Erythroblast (primary cell): ENCODE measurements at places on chromosomes 12 and 14.

- no peak for DNase-seq
Observed at GRCh38 chr14:104099096-104100041, 13.9 kb downstream of the ASPG start.

DNA sequence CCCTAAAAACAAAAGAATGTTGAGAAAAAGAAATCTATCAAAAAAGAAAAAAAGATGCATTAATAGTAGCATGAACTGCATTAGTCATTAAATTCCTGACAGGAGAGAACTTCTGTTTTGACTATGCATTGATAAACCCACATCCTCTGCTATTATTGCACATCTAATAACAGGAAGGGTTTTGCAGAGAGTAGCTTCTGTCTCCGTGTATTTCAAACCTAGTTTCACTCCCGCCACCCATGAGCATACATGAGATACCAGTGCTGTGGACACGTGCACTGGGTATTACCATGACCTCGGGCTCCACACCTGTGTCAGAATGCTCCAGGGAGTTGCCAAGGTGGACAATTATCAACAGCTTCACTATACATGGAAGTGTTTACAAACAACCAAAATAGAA lies 449.1 kb upstream of the SOX5 start:
- no peak for DNase-seq

DNA sequence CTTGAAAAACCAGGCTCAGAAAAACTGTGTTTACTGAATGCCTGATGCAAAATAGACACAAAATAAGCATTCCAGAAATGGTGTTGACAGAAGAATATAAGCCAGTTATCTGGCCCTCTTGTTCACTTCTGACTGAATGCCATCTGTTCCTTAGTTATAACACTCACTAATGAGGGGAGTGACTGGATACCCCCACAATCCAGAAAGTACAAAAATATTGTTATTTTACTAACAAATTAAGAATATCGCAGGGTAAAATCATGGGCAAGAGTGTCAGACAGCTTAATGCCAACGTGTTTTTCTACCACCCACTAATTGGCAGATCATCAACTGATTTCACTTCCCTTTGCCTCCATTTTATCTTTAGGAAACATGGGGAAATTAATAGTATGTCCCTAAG lies 477.3 kb upstream of the FLRT2 start:
- DNase-seq = no peak

- no peak for DNase-seq
Observed at GRCh38 chr12:128705140-128705539, 118.6 kb downstream of the SLC15A4 start.

DNA sequence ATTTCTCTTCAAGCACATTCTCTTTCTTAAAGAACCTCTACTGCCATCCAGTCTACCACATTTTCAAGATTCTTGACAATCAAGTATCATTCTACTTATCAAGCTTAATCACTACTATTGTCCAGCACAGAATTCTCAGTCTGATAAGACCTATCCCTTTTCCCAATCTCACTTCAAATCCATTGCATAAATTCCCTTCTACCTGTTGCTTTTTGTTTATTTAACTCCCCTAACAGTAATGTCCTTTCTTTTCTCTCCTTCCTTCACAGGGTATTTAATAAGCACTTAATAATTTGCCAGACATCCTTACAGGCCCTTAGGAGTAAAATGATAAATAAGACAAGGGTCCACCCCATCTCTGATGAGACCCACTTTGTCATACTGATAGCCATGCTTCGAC lies 41.7 kb downstream of the ZFC3H1 start:
- DNase-seq = no peak

DNA sequence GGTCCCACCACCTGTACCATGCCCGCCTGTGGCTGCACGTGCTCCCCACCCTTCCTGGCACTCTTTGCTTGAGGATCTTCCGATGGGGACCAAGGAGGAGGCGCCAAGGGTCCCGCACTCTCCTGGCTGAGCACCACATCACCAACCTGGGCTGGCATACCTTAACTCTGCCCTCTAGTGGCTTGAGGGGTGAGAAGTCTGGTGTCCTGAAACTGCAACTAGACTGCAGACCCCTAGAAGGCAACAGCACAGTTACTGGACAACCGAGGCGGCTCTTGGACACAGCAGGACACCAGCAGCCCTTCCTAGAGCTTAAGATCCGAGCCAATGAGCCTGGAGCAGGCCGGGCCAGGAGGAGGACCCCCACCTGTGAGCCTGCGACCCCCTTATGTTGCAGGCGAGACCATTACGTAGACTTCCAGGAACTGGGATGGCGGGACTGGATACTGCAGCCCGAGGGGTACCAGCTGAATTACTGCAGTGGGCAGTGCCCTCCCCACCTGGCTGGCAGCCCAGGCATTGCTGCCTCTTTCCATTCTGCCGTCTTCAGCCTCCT lies 1.1 kb downstream of the INHBE start:
- DNase-seq = peak; percentile 47

GRCh38 chr14:96108061-96108795 lies 69.1 kb downstream of the C14orf132 start:
- no peak for DNase-seq

GRCh38 chr12:39736406-39736805 lies 116.8 kb upstream of the ABCD2 start:
- DNase-seq = no peak

DNA sequence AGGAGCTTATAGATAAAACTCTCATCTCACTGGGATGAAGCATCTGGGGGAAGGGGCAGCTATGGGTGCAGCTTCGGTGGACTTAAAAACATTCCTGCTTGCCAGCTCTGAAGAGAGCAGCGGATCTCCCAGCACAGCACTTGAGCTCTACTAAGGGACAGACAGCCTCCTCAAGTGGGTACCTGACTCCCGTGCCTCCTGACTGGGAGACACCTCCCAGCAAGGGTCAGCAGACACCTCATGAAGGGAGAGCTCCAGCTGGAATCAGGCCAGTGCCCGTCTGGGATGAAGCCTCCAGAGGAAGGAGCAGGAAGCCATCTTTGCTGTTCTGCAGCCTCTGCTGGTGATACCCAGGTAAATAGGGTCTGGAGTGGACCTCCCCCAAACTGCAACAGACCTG lies 345.2 kb upstream of the SYT1 start:
- DNase-seq = no peak
